NCI-H1694 (cell line): ENCODE measurements at places on chromosomes 4 and X.
A peak's percentile ranks its signal among the peaks of the same experiment; 100 is the strongest.

- DNase-seq = no peak
Measured at GRCh38 chr4:46388857-46389256, 1.1 kb downstream of the GABRA2 start.

GRCh38 chrX:40074959-40075332 lies 22.8 kb downstream of the BCOR start:
- DNase-seq = no peak

DNA sequence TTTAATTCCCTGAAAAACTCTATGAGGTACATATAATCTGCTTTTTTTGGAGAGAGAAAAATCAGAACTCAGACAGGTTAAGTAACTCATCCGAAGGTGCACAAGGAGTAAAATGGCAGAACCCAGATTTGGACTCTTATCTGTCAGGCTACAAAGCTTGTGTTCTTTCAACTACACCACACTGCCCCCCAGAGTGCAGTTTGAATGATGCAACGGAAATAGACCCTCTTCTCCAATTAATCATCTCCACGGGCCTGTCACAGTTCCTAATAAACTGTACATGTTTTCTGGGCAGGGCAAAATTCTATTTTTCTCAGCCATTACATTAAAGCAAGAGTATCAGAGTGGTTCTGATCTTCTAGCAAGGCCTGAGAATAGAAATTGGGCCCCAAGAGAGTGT lies 35.3 kb upstream of the DCX start:
- peak; percentile 60 for DNase-seq

GRCh38 chrX:65706041-65706828 lies 38.8 kb downstream of the MSN start:
- DNase-seq = no peak

DNA sequence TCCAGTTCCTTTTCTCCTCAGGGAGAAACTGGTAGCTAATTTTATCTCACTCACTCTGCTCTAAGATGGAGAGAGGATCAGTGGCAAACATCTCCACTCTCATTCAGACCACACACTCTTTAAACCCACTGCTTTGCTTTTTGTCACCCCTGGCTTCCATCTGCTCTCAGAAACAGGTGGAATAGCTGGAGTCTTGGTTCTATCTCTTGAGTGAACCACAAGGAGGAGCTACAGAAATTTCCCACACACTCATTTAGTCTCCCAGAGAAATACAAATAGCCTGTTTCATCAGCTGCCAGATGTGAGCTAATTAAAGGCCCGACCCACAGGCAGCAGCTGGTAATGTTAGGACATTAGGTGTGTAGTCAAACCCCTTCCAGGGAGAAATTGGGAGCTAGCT lies 96.6 kb downstream of the STPG2 start:
- no peak for DNase-seq

- DNase-seq = no peak
Measured at GRCh38 chr4:138162259-138162658, 79.9 kb downstream of the SLC7A11 start.

DNA sequence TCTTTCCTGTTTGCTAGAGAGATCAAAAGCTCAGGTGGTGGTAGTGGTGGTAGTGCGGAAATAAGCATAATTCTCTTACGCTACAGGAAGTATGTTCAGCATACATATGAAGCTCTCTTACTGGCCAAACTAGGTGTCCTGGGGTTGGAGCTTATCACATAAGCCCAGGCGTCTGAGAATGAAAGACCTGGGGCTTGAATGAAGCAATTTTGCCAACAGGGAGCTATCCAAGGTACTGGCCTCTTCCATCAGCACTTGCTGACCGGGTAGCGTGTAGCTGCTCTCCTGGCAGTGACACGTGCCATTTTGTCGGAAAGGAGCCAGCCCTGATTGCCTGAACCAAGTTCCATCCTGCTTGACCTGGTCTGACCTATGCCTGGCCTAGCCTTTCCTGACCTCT lies 65.9 kb upstream of the HPF1 start:
- DNase-seq = no peak

DNA sequence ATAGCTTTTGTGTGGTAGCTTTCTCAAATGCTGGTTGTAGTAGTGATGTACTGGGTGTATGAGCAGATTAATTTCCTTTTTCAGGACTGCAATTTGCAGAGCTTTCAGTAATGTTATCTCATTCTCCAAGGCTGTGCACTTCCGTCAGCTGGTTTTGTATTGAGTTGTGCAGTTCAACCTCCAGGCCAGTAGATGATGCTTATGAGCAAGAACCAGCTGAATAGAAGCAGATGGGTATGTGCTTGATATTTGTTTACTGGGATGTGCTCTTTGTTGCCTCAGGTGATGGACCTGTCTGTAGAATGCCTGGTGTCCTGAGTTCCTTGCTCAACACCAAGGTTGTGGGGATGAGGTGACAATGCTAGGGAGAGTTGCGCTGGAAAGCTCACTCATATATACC lies 462.8 kb downstream of the PCDH18 start:
- no peak for DNase-seq

GRCh38 chr4:37146260-37146659 lies 98.3 kb upstream of the NWD2 start:
- no peak for DNase-seq

- DNase-seq = peak; percentile 7
Measured at GRCh38 chr4:156475322-156475721, 496.3 kb downstream of the PDGFC start.

DNA sequence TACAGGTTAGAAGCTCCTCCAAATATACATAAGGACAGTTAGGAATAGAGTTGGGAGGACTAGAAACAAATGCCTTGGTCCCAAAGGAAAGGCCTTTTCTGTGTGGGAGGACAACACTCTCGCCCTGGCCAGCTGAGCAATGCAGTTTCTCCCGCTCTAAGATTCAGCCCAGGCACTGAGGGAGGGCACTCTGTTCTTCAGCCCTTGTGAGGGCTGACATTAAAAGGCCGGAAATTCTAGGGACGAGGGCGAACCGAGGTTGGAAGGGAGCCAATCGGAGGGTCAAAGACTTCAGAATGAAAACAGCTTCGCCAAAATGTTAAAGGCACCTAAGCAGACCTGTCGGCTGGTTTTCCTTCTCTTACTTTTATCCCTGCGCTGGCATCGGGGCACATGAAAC lies 2.9 kb upstream of the PTCHD1 start:
- DNase-seq = no peak

- peak; percentile 73 for DNase-seq
Measured at GRCh38 chrX:111095974-111096895, at the start of gene PAK3. Gene PAK3, plus strand, starts transcription at chrX:111096191. Its CDS starts 26,913 bp downstream, at chrX:111123104.

DNA sequence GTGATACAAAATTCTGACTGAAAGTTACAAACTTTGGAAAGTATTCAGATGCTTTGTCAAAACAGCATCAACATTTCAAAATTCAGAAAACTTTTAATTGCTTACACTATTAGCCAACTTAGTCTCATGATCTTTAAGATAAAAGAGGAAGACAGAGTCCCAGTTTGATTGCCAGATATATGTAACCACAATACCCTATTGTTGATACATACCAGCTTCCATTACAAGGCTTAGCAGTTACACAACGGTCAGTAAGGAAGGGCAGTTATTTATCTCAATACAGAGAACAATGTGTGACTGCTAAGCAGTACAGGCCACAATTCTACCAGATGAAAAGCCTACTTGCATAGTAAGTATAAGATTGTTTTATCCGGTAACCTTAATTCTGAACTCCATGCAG lies 138.4 kb downstream of the SPANXN3 start:
- DNase-seq = no peak

GRCh38 chr4:152509595-152510225 lies 26.2 kb downstream of the FBXW7 start:
- DNase-seq = no peak

DNA sequence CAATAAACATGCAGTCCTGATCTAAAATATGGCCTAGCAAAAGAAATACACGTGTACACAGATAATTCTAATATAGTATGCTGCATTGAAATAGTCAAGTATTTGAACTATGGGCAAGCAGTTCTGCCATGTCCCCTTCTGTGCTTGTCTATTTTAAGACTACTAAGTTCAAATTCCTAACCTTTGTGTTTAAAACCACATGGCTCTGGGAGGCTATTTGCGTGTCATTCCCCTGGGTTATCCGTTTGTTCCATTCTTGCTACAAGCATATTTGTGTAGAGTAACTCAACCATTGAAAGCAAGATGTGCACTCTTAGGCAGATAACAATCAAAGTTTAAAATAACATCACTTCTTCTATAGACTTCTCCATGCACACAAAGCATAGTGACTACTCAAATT lies 25.4 kb upstream of the TBC1D1 start:
- no peak for DNase-seq

DNA sequence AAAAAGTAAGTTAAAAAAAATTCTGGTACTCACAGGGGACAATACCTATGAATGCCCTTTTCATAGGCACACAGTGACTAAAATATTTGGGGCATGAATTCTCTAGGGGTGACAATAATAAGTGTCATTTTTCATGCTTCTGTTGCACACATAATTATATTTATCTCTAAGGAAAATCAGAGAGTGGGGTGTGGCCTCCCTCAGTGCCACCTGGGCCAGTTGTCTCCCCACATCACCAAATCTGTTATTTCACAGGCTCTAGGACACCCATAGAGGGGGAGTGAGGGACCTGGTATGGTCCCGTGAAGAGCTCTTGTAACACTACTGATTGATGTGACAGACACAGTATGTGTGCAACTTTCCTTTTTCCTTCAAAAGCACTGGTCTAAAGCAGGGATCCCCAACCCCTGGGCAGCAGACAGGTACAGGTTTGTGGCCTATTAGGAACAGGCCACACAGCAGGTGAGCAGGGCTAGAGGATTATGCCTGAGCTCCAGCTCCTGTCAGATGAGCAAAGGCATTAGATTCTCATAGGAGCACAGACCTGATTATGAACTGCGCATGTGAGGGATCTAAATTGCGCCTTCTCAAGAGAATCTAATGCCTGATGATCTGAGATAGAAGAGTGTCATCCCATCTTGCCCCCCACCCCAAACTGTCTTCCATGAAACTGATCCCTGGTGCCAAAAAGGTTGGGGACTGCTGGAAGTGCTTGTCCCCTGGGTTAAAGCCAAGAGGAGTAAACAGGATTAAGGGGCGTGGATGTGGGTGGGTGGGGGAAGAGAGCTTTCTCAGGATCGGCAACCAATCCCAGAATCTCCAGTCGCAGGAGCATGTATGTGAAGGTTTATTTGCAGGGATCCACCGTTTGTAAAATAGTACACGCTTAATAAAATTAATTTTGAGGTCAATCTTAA lies 856 bp downstream of the SLC9B1 start:
- DNase-seq = no peak

- DNase-seq = no peak
Measured at GRCh38 chrX:155061760-155062159, 9.2 kb downstream of the CMC4 start.

- no peak for DNase-seq
Measured at GRCh38 chrX:100591256-100592051, 6.7 kb downstream of the TNMD start.

DNA sequence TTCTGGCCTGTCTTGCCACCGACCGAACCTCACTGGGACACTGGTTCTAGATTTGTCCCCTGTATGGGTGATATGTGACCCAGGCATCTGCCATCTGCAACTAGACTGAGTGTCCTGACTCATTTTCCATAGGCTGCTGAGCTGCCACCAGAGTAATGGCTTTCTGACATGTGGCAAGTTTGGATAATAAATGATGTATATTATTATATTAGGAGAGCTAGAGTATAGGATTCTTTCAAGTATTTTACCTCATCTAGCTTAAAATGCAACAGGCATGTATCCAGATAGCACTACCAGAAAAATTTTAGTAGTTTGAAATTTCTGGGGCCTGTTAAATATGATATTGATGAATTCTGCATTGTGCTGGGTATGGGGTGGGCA lies 15.8 kb upstream of the PGRMC2 start:
- DNase-seq = no peak

DNA sequence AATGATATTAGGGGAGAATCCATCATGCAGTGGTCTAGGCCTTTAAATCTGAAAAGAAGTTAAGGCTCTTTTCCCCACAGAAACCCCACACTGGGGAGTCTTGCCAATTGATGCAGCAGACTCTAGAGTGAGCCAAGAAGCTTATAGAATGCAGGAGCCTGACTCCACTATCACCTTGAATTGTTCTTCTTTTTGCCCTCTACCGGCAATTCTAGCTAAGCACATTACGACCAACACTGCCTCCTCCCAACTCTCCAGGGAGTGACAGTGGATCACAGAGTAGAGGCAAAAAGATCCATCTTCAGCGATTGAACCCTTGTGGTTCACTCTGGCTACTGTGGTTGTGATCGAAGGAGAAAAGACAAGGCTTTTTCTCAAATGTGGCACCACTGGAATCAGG lies 331.5 kb downstream of the NKX6-1 start:
- DNase-seq = no peak

DNA sequence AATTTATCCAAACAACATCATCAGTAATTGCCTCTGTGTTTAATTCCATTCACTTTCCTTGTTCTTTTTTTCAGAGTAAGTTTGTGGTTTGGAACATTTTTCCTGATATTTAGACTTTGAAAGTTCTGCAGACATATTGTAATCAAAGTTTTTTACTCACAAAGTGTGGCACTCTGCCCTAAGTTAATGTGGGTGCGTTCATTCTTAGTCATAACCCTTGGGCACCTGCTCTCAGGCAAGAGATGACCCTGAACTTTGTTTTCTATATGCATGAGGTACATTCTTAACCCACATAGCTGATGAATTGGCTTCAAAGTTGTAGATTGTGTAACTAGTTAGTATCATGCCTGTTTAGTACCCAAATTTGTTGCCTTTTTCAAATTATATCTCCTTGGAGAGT lies 424.3 kb downstream of the GRXCR1 start:
- DNase-seq = no peak

DNA sequence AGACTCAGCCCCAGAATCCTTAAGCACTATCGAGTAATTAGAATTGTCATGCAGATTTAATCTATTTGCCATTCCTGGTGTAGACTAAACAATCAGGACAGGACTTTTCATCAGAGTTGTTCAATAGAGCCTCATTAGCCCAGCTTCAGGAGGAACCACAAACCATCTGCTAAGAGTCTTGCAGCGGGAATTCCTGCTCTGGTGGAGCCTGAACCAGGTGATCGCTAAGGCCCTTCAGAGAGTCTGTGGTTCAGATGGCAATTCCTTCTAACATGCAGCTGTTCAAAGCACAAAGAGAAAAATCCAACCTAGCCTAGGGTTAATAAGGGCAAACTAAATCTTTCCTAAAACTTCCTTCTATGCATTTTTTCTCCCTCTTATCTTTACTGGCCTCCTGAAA lies 119.1 kb upstream of the CPEB2 start:
- DNase-seq = no peak

DNA sequence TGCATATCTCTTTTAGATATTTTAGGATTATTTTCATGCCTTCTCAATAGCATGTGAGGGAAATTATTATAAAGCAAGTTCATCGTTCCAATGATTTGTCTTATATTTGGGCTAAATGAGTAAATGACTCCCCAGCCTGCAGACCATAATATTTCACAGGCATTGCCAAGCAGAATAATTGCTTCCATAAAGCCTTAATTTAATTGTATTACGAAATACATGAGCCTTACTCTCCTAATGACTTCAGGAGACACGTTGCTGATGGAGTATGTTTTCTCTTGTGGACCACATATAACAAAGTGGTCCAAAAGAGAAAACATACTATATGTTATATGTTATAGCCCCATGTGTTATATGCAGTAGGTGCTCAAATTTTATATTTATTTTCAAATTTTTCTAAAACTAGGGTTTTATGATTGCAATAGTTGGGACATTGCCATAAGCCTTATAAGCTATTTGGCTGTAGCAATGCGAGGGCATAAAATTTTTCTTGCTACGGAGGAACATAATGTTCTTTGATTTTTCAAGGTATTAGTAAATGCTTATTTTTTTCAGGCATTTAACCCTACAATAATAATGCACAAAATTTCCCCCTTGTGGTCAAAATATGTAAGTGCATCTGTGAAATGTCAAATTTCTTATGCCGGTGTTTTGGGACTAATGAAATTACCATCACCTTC lies 26.2 kb upstream of the TMPRSS11D start:
- no peak for DNase-seq
